ENCODE measurements at places on chromosomes 12 and 14.

DNA sequence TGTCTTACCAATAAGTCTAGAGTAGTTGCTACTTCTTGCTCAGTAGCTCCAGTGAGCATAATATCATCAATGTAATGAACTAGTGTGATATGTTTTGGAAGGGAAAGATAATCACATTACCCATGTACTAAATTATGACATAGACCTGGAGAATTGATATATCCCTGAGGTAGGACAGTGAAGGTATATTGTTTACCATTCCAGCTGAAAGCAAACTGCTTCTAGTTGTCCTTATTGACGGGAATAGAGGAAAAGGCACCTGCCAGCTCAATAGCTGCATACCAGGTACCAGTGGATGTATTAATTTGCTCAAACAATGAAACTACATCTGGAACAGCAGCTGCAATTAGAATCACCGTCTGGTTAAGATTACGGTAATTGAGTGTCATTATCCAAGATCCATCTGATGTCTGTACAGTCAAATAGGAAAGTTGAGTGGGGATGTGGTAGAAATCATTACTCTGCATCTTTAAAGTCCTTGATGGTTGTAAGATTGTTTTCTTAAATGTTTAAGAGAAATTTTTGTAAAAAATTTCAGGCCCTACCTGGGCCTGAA lies 100.0 kb upstream of the ARHGAP5 start:
- DNase-seq: no peak

DNA sequence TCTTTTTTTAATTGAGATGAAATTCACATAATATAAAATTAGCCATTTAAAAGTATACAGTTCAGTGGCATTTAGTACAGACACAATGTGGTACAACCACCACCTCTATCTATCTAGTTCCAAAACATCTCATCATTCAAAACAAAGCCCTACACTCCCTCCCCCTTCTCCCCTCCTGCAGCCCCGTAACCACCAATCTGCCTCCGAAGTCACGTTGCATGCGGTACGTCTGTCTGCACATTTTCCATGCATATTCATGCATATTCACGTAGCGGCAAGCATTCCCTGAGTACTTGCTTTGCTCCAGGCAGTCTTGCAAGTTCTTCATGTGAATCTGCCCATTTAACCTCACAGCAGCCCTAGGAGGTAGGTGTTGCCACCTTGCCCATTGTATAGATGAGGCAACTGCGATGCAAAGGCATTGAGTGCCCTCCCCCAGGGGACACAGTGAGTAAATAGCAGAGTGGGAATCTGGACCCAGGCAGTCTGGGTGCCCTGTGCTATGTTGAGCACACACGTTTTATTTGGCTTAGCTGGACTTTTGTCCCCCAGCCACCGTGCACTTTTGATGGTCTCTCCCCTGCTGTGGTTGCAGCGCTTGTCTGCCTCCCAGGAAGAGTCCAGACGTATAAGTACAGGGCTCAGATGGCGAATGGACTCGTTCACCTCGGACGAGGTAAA lies 43.4 kb downstream of the RIN3 start:
- no peak for DNase-seq

DNA sequence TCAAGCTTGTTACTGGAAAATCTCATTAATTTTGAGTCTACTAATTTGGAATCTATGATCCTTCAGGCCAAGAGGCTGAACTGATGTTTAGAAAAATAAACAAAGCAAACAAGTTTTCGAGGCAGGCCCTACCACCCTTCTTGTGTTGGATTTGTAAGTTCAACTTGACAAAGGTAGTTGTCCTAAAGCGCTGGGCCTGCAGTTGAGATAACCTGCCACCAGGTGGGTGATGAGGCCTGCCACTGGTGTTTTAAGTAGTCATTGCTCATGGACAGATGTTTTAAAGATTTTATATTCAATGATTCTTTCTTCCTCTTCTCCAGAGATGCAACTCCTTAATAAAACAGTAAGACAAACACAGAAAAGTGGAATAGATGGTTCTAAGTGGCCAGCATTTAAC lies 19.4 kb downstream of the ACVRL1 start:
- no peak for DNase-seq

DNA sequence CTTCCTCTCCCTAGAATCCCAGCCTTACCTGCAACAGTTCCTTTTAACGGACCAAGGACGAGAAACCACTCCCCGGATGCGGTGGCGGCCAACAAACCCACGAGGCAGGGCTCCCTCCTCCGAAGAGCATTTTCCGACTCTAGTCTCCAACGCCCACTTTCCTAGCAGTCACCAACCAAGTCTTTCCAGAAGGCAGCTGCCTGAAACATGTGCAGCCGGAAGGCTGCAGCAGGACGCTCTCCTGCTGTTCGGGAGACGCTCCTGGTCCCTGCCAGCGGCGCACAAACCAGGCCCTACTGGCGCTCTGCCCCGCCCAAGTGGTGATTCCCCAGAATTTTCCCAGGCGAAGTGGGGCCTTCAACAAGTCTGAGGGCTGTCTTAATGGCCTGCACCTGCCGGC lies 21.1 kb upstream of the ADAM20 start:
- DNase-seq: peak; percentile 20

GRCh38 chr12:53324113-53324778 lies 2.8 kb upstream of the AAAS start:
- DNase-seq: no peak

DNA sequence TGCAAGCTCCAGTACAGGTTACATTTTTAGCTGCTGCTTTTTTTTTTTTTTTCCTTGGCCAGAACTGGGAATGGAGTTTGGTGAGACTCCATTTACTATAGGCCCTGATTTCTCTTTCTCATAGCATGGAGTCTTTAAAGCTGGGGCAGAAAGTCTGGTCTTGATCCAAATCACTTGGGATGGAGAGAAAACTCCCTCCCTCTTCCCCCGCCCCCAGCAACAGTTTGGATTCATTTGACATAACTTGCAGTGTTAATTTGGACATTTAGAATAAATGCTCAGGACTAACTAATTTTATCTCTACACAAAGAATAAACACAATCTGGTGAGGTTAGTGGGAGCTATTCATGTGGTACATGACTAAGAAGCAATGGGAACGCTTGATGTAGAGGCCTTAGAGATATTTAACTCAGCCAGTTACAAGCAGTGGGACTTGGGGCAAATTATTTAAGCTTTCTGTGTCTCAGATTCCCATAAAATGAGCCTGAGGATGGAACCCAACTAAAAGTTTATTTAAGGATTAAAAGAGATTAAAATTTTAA lies 107.3 kb upstream of the ARHGAP5 start:
- DNase-seq: peak; percentile 68
